ENCODE measurements at places on chromosomes 5 and 9.
A peak's percentile ranks its signal among the peaks of the same experiment; 100 is the strongest.

- no peak for DNase-seq
Observed at GRCh38 chr5:995318-995717, 13.3 kb upstream of the NKD2 start.

DNA sequence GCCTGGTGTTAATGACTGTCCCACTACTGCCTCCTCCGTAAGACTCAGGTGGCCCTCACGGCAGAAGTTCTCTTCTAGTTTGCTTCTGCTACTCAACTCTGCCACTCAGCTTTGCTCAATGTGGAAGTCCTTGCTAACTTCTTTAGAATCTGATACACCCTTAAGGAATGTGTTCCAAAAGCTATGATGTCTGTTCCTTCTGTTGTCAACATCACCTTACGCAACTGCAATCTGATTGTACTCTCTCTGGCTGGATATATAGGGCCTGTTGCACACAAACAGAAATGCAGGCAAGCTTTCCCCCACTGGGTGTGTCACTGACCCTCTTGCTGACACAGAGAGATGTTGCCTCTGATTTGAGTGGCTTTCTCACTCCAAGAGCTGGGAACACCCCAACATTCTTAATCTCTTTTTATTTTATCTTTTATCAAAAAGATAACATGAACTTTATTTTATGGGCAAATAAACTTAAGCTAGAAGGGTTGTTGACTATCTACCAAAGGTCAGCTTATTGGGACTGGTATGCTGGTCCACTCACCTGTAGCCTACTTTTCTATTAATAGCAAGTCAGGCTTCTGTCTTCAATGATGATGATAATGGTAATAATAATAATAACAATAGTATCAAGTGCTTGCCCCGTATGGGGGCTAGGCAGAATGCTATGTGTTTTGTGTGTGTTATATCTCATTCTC lies 25.2 kb downstream of the TMEM252 start:
- no peak for DNase-seq

GRCh38 chr5:98964621-98965020 lies 35.8 kb upstream of the CHD1 start:
- no peak for DNase-seq

DNA sequence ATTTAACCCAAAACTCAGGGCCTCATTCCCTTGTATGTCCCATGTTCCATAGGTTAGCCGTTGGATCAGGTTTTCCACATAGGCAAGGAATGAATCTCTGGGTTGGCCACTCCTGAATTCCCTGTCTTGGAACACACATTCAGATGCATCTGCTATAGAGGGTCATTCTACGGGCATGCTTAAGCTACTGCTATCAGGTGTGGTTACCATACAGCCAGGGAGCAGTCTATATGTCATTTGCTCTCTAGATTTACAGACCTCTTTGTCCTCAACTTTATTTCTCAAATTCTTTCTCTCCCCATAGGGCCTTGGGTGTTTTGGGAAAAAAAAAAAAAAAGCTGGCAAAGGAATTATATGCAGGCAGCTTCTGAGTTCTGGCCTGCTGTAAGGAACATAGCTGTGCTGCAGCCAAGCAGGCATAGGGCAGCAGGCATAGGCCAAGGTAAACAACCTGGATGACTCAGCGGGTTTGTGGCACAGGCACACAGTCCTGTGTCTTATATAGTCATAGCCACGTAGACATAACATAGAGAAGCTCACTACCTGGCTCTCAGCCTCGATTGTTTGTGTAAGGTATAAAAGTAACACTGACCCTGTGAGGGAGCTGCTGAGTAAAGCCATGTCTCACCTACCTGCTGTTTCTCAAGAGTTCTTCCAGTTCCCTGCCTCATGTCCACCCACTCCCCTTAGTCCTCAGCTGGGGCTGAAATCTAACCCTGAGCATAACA lies 141.5 kb downstream of the OSTF1 start:
- DNase-seq, result no peak

GRCh38 chr9:89690334-89690912 lies 85.6 kb downstream of the GADD45G start:
- DNase-seq, result no peak

- DNase-seq, result no peak
Observed at GRCh38 chr5:144457160-144457559, 286.5 kb downstream of the KCTD16 start.

DNA sequence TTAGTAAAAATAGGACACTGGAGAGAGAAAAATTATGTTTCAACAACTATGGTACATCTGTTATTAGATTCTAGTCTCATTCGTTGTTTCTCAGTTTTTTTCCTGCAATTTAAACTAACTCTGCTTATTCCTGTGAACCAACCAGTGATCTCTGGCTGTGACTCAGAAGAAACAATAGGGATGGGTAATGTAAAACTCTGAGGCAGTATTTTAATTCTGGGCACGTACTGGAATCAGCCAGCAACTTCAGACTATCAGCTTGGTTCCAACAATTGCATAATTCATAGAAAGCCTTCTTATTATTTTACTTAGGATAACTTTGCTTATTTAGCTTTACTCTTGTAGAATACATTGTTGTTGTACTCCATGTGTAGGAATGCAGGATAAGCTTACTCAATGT lies 28.8 kb downstream of the MLLT3 start:
- no peak for DNase-seq

GRCh38 chr9:136671254-136671614 lies 8.5 kb downstream of the EGFL7 start:
- DNase-seq, result no peak

GRCh38 chr5:76439929-76440328 lies 36.8 kb downstream of the IQGAP2 start:
- no peak for DNase-seq

DNA sequence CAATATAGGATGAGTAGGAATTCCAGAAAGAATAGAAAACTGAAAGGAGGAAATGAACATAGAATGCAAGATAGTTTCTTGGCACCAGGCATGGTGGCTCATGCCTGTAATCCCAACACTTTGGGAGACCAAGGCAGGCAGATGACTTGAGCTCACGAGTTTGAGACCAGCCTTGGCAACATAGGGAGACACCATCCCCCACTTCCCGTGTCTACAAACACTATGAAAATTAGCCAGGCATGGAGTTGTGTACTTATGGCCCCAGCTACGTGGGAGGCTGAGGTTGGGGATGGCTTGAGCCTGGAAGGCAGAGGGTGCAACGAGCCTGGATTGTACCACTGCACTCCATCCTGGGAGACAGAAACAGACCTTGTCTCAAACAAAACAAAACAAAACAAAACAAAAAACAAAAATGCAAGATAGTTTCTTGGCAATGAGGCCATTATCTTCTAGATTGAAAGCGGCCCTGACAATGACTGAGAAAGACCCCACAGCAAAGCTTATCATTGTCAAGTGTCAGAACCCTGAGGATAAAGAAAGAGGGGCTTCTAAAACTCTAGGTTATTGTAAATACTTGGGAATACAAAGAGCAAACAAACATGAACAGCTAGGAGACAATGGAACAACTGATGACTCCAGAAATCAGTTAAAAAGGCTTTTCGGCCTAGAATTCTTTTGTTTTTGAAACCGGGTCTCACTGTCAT lies 9.2 kb downstream of the SQSTM1 start:
- no peak for DNase-seq

GRCh38 chr5:113234546-113234945 lies 200.2 kb downstream of the TSSK1B start:
- DNase-seq, result no peak

DNA sequence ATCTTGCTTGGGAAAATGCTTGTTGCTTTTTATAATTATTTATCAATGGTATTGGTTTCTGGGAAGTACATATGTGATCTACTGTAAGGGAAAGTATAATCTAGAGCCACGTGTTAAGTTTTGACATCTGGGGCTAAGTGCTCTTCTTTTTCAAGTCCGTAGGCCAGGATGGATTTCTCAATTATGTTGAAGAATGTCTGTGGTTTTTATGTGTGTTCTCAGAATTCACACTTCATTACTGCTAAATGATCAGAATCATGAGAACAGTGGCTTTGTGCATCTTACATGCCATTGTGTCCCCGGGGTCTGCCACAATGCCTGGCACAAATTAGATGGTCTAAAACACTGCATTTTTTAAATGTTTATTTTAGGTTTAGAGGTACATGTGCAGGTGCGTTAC lies 14.5 kb upstream of the AUH start:
- no peak for DNase-seq

GRCh38 chr5:135596157-135596763 lies 17.5 kb upstream of the CXCL14 start:
- no peak for DNase-seq

DNA sequence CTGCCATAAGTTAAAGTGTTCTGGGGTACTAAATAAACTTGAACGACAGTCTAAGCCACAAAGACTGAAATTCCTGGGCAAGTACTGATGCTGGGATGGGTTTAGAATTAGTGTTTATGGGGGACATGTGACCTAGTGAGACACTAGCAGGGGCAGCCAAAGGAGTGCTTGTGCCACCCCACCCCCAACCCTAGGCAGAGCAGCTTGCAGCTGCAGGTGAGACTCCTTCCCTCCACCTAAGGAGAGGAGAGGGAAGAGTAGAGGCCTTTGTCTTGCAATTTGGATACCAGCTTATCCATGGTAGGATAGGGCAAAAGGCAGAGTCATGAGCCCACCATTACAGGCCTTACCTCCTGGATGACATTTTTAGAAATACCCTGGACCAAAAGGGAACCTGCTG lies 28.7 kb upstream of the PDE4D start:
- DNase-seq, result no peak

GRCh38 chr5:171205375-171205774 lies 103.7 kb upstream of the TLX3 start:
- no peak for DNase-seq

- no peak for DNase-seq
Observed at GRCh38 chr5:15538516-15538915, 38.5 kb downstream of the FBXL7 start.

GRCh38 chr9:40884072-40884901 lies 244.2 kb downstream of the FOXD4L6 start:
- DNase-seq, result no peak

GRCh38 chr5:125176005-125176390 lies 429.6 kb upstream of the ZNF608 start:
- no peak for DNase-seq

- DNase-seq, result no peak
Observed at GRCh38 chr5:122111460-122111859, 17.9 kb upstream of the ZNF474 start.

DNA sequence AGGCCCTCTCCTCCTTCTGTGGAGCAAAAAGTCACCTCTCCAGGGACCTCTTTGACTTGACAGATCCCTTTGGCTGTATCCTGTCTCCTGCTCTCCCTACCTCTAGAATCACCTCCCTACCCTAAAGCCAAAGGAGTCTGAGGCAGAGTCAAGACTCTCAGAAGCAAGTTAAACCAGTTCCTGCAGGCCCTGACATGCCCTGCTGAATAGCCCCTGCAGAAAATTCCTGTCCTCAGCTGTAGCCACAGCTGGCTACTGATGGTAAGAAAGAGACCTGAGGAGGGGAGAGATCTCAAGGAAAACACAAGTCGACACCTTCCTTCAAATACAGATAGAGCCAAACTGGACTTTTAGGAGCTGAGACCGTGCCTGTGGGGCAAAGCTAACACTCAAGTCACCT lies 23.7 kb upstream of the UBAP2 start:
- DNase-seq, result no peak

DNA sequence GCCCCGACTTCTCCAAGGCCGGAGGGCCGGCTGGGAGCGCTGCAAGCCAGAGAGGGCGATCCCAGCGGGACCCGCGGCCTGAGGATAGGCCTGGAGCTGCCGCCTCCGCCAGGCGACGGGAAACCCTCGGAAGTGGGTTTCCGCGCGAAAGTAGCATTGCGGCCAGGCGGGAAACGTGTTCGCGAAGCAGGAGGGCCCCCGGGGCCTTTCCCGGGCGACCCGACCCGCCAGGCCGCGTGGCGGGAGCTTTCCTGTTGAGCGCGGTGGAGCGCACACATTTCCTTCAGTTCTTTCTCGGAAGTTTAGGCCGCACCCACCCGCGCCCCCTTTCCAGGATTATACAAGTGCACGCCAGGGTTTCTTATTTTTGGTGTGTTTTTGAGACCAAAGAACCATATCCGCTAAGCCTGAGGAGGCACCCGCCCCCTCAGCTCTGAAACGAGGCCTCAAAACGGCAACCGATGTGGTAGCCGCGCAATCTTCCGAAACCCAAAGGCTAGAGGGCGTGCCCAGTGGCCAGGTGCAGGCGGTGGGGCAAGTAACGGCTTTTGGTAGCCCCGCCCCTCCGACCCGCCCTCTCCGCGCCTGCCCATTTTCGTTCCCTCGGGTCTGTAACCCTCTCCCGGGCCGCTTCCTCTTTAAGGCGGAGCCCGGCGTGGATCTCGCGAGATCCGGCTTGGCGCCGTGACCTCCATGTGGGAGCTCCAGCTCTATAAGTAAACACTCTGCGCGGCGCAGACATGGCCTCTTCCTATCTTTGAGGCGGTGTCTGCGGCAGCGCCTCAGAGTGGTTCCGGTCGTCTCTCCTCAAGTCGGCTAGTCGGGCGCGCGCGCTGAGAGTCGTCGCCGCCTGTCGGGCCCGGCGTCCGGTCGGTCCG lies at the start of gene UHRF2:
TSS of gene UHRF2 (plus strand) at position 713 of the 878 bp plus-strand sequence. CDS start 292 bp downstream, outside the sequence.
- DNase-seq, result peak; percentile 95

GRCh38 chr5:86442036-86442745 lies 175.6 kb upstream of the COX7C start:
- DNase-seq, result no peak

DNA sequence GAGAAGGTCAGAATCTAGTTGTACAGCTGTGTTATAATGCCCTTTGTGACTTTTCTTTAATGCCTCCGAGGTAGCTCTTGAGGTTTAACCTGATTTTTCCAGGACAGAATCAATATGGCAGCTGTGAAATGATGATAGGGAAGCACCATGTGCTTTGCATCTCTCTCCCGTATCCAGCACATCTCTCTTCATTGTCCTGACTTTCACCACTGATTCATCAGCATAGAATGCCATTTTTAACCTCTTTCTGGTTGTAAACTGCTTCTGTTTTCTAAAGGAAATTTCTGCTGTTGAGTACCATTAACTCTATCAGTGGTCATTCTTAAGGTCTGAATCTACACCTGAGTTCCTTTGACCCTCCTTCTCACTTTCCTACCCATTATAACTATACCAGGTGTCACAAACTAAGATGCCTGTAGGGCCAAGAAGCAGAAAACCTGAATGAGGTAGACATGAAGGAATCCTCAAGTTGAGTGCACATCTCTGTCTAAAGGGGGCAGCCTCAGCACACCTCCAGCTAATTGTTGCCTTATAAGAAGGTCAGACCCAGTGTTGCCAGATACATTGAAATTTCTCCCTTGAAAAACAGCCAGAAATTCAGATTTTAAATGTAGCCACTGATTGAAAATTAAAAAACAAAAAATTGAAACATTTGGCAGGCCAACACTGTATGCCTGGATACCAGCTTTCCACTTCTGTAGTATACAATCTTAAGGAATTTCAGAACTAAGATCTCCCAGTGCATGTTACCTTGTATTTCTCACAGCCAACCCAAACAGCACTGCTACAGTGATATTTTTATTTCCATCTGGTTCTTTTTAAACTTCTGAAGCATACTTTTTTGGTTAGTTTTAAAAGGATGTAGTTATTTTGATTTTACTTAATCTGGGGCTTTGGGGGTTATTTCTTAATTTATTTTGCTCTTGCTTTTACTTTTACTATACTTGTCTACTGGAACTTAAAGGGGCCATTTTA lies 35.8 kb upstream of the TLX3 start:
- no peak for DNase-seq

DNA sequence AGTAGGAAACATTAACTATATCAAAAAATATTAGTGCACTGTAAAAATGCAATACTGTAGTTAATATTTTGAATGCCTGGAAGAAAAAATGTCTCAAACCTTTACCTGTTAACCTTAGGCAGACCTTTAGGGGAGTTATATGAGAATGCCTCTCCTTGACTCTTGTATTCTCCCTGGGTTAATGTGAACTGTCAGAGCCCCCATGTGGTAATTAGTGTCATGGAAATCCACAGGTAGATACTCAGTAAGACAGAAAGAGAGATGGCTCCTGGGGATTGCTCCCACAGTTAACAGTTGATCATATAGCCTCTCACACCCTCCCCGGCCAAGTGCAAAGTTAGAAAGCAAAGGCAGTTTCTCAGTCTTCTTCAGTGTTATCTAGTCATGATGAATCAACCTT lies 742.8 kb downstream of the NR2F1-AS1 start:
- no peak for DNase-seq

Data from activated B cell treated with CpG ODN at 0.5 μM for 24 hours (primary cell).